ENCODE measurements at places on chromosomes 1 and 21. TPM values are rescaled to one million over a fixed set of nuclear protein-coding genes. Genes with fewer than 3 reads are reported as not detected.

- DNase-seq: peak; percentile 55
Observed at GRCh38 chr1:154493276-154493675, 8.7 kb upstream of the TDRD10 start.

GRCh38 chr1:108208724-108209446 is 8.7 kb upstream of the SLC25A24 start:
- no peak for DNase-seq

DNA sequence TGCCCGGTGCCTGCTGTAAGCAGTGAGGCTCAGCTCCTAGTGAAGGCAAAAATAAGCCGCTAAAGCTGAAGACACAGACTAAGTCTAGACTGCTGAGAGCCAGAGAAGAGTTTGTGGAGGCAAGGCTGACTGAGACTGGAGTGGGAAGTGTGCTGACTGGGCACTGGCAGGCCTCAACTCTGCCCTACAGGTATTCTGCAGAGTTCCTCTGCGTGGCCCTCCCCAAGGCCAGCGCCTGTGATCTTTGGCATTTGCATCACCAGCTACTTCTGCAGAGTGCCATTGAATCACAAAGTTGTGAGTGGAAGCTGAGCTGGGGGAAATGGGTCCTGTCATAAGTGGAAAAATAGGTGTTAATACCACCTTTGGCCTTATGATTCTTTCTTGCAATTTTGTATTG is 905.7 kb downstream of the PLA2G4A start:
- DNase-seq: no peak

- DNase-seq: no peak
Observed at GRCh38 chr1:36083219-36083618, 675 bp upstream of the TEKT2 start.

GRCh38 chr21:17536381-17536780 is 23.5 kb downstream of the CXADR start:
- DNase-seq: no peak

Gene CNR2
- total RNA-seq: not detected
